ENCODE measurements at places on chromosomes 11 and 22.

DNA sequence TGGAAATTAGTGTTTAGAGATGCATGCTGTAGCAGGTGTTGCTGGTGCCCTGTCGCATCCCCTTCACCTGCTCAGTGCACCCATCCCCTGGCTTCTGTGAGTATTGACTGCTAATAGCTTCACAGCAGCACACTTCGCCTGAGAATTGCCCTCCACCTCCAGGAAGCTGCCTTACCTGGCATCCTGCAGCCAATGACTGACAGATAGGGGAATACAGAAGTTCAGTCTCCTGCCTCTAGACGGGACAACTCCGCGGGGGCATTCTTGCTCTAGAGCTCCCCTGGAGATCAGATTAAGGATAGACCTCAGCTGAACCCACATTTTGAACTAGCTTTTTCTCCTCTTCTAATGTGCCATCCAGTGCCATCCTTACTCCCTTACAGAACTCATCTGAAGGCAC is 9.3 kb upstream of the CD3E start:
- no peak for DNase-seq

GRCh38 chr11:35247863-35248262 is 108.9 kb downstream of the CD44 start:
- no peak for DNase-seq

- peak; percentile 91 for DNase-seq
Measured at GRCh38 chr11:74783241-74783871, 34.7 kb downstream of the RNF169 start.

GRCh38 chr11:59193587-59194130 is 19.1 kb downstream of the MPEG1 start:
- peak; percentile 72 for DNase-seq

- DNase-seq, result no peak
Measured at GRCh38 chr11:7642747-7643146, 30.6 kb downstream of the CYB5R2 start.
